Adrenal gland (tissue), 19 donors: ENCODE measurements at places on chromosomes 6 and 20. TPM values are rescaled to one million over a fixed set of nuclear protein-coding genes. Genes with fewer than 3 reads are reported as not detected.
A peak's percentile ranks its signal among the peaks of the same experiment; 100 is the strongest.

DNA sequence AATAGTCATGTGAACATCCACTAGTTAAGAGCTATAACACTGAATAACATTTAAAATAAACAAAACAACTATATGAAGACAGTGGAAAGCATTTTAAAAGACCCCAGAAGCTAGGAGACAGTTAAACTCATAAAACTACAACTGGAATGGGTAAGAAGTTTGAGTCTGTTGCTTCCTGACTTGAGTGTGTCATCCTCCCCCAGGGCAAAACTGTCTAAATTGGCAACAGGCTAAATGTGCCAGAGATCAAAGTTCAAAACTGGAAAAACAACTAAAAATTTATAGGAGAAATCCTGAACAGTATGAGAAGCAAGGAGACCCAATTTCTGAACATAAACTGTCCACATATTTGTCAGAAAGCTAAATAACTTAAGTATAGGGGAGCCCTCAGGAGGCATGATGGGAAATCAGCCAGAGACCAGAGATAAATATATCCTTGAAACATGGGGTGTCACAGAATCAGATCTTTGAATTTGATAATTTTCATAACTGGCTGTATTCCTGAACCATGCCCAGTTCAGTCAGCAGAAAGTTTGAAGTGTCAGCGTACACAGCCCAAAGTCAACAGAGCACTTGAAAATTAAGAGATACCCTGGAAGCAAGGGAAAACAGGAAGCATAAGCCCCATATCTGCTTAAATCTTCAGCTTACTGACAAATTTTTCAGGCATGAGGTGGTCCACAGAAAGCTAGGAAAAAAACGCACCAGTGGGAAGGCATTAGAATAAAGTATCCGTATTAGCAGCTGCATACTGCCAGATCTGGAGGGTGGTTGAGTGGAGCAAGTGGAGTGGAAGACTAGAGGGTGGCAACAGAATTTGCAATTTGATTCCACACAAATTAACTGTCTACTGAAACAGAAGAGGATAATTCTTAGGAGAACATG is 516.1 kb upstream of the MAN1A1 start:
- no peaks in the 10 kb centered on the region for H3K36me3 ChIP-seq
- H3K27ac ChIP-seq, result no peak overlapping the region
- no peaks in the 10 kb centered on the region for H3K27me3 ChIP-seq

GRCh38 chr20:8722277-8722928 is 346.5 kb upstream of the PLCB4 start:
- H3K4me3 ChIP-seq, result no peak overlapping the region
- no peaks in the 10 kb centered on the region for H3K27me3 ChIP-seq
- H3K4me1 ChIP-seq, result no peaks in the 10 kb centered on the region
- DNase-seq, result peak; percentile 35
- H3K27ac ChIP-seq, result no peak overlapping the region

DNA sequence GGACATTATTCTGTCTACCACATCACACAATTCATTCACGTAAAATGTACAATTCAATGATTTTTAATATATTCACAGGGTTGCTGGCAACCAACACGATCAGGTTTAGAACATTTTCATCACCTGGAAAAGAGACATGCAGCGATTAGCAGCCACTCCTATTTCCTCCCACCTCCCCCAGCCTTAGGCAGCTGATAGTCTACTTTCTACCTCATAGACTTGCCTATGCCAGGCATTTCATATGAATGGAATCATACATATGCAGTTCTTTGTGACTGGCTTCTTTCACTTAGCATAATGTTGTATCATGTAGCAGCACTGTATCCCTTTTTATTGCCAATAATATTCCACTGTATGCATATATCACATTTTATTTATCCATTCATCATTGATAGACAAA is 31.5 kb upstream of the CTNNBL1 start:
- no peak overlapping the region for H3K27ac ChIP-seq
- no peaks in the 10 kb centered on the region for H3K36me3 ChIP-seq
- DNase-seq, result no peak
- no peaks in the 10 kb centered on the region for H3K4me1 ChIP-seq

DNA sequence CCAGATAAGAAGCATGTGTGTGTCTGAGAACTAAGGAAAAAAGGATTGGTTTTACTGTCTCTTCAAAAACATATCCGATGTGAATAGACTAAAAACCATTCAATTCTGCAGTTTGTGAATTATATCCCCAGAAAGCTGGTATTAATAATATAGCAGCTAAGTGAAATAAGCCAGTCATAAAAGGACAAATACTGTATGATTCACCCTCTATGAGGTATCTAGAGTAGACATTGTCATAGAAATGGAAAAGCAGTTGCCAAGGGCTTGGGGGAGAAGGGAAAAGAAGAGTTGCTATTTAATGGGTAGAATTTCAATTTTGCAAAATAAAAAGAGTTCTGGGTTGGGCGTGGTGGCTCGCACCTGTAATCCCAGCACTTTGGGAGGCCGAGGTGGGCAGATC is 137.5 kb downstream of the ATXN1 start:
- H3K4me3 ChIP-seq, result no peak overlapping the region
- no peak overlapping the region for H3K27ac ChIP-seq
- peaks cover 7% of the 10 kb centered on the region for H3K4me1 ChIP-seq
- H3K36me3 ChIP-seq, result no peaks in the 10 kb centered on the region

GRCh38 chr20:25012616-25013189 is 20.2 kb upstream of the APMAP start:
- no peak overlapping the region for H3K4me3 ChIP-seq
- H3K27me3 ChIP-seq, result no peaks in the 10 kb centered on the region
- DNase-seq, result no peak
- no peaks in the 10 kb centered on the region for H3K36me3 ChIP-seq

DNA sequence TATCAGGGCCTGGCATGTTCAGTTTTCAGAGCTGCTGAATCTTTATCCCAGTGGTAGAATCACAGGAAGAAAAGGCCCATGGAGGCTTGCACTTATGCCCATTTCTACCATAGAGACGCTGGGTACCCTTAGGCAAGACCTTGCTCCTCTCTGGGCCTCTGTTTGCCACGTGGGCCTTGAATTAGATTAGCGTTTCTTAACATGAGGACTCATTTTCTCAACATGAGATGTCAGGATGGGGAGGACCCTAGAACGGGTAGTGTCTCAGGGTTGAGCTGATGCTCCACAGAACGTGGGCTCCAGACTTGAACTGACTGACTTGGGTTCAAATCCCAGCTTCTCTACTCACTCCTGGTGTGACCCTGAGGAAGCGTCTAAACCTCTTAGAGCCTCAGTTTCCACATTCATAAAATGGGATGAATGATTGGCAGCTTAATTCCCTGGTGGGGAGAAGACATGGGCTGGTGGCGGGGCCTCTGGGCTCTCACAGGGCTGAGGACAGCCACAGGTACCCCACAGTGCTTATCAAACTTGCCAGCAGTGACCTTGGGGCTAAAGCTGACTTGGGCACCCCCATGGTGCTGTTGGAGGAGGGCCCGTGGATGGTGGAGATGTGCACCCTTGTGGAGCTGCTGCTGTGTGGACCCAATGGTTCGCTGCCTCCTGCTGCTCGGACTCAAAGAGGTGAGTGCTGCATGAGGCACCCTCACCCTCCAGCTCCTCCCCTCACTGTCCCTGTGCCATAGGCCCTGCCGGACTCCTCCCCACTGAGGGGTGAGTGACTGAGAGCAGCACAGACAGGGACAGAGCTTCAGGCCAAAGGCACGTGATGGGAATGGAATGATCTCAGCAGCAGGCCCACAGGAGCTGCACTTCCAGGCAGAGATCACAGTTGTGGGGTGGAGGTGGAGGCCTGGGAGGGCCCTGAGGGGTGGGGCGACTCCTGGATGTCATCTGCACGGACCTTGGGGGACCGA is 28.2 kb downstream of the SUN5 start:
- H3K27me3 ChIP-seq, result no peaks in the 10 kb centered on the region
- no peaks in the 10 kb centered on the region for H3K4me1 ChIP-seq
- no peak for DNase-seq
- H3K36me3 ChIP-seq, result no peaks in the 10 kb centered on the region

- no peaks in the 10 kb centered on the region for H3K36me3 ChIP-seq
- peak overlapping the region; percentile 10 for H3K27ac ChIP-seq
- peaks cover 8% of the 10 kb centered on the region for H3K4me1 ChIP-seq
Observed at GRCh38 chr6:24908650-24909035, 27.1 kb downstream of the RIPOR2 start.

GRCh38 chr6:38012573-38012972 is 193.0 kb downstream of the ZFAND3 start:
- no peaks in the 10 kb centered on the region for H3K4me1 ChIP-seq

- no peaks in the 10 kb centered on the region for H3K36me3 ChIP-seq
- H3K4me1 ChIP-seq, result no peaks in the 10 kb centered on the region
- H3K27me3 ChIP-seq, result no peaks in the 10 kb centered on the region
Observed at GRCh38 chr20:57450931-57451330, 59.7 kb downstream of the RBM38 start.

The CLVS2 gene
- 0.32 TPM for polyA plus RNA-seq

The PSORS1C2 gene
- not detected for polyA plus RNA-seq

The TNFRSF6B gene
- polyA plus RNA-seq, result 36.1 TPM

The STMND1 gene
- polyA plus RNA-seq, result not detected

The BPIFB2 gene
- not detected for polyA plus RNA-seq

The SPDEF gene
- 0.13 TPM for polyA plus RNA-seq

The GPX5 gene
- polyA plus RNA-seq, result not detected

The PLN gene
- 4.7 TPM for polyA plus RNA-seq

The OR2H2 gene
- polyA plus RNA-seq, result not detected
